LNCaP clone FGC (cell line): ENCODE measurements at places on chromosomes 3 and 15.
A peak's percentile ranks its signal among the peaks of the same experiment; 100 is the strongest.

GRCh38 chr3:184637705-184638104, 74.2 kb downstream of the MAGEF1 start:
- no peak for DNase-seq

DNA sequence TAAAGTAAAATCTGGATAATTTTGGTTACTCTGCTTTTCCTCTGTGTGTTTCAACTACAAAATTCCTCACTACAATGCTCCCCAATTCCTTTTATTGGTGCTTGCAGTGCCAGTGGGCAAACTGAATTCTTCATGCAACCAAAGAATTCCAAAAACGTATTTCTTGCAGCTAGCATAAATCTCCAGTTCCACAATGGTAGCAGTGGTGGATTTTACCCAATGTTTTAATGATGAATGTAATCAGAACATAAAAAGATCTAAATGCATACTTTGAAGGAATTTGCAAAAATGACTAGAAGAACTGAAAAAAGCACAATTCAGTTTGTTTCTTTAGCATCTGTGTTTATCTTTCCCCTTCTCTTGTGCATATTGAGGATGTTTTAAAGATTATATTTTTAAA, 359.6 kb upstream of the TPRG1 start:
- DNase-seq, result no peak

- DNase-seq, result no peak
These were observed 231.1 kb upstream of the IL12A start for GRCh38 chr3:159757341-159758060.

DNA sequence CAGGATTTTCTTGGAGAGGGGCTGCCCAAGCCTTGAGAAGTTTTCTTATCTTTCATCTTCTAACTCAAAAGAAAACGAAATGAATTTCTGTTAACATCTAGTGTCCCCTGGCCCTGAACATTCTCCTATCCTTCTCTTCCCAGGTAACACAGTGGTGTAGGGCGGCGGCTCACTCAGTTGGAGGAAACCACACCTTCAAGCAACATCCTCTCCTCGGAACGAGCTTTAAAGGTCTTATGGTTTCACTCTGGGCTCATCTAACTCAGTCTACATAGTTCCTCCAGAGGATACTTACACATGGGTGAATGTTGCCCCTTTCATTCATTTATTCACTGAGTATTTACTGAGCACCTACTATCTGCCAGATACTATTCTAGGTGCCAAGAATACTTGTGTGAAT, 31.0 kb upstream of the KLHL6 start:
- DNase-seq, result no peak

DNA sequence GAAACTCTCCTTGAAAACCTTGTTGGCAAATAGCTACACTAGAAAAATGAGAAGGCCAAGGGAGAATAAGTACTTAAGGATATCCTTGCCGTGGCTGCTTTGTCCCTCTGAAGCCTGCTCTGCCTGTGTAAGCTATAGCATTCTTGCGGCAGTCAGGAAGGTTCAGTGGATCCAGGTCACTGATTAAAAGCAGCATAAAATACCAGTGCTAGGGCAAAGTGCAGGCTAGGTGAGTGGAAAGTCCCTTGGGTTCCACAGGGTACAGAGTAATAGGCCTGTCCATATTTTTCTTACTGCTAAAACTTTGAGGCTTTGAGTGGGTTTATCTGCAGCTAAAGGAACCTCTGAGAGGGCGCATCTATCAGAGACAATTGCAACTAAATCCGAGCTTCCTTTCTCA, 10.3 kb downstream of the CXCR6 start:
- no peak for DNase-seq

DNA sequence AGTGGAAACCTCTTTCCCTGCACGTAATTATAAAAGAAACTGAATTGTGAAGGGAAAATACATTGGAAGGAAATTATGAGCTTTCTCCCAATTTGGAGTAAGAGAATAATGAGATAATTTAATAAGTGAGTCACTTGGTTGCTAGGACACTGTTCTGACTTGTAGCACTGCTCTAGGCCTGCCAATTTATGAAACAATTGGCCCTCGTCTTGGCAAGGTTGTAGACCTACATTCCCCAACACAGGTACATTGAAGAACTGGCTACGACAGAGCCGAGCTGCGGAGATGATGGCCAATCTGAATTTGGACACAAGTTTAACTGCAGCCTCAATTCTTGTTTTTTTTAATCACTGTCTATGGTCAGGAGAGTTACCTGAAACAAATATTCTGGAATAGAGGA, 674.1 kb downstream of the MECOM start:
- DNase-seq, result no peak

DNA sequence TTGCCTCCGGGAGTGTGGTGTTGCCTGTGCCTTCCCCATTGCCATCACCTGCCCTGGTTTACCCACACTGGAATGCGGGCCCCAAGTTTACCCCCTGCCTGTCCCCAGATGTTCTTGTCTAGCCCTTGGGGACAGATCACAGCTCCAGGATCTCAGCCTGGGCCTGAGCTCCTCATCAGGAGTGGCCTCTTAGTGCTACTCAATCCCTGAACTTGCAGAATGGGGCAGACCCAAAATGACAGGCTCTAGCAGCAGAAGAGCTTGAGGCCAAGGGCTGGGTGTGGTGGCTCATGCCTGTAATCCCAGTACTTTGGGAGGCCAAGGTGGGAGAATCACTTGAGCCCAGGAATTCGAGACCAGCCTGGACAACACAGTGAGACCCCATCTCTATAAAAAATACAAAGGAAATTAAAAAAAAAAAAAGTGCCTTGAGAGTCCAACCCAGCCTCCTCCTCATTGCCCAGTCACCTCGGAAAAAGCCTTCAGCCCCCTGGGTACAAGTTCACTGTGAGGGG, 3.8 kb downstream of the CHAC1 start:
- DNase-seq, result no peak

DNA sequence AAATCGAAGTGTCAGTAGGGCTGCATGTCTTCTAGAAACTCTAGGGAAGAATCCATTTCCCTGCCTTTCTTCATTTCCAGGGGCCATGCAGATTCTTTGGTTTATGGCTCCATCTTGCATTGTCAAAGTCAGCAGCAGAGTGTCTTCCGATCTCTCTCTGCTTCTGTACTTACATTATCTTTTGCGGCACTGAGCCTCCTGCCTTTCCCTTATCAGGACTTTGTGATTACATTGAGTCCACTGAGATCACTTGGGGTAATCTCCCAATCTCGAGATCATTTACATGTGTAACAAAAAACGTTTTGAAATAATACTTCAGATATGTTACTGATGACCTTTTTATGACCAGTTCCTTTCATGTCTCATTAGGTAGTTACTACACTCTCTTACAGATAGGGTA, 695.9 kb downstream of the NSUN3 start:
- no peak for DNase-seq

GRCh38 chr15:60476713-60477112, 2.2 kb downstream of the ICE2 start:
- no peak for DNase-seq

GRCh38 chr3:9552252-9552999, 1.2 kb downstream of the LHFPL4 start:
- peak; percentile 23 for DNase-seq

GRCh38 chr3:127678611-127679533, 6.1 kb downstream of the ABTB1 start:
- no peak for DNase-seq

DNA sequence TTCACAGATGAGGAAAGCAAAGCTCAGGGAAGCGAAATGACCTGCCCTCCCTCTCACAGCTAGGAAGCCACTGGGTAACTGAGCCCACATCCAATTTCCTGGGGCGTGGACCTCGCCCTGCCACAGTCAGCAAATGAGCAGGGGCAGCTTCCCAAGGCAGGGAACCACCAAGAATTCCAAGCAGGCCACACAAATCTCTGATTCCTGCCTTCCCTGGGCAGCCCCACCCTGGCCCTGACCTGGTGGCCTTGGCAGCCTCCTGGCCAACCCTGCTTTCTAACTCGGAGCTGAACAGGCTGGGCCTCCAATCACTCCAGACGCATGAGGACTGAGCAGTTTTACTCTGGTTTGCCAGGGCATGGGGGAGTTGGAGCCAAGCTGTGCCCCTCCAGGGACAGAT, 203.7 kb upstream of the TLE3 start:
- no peak for DNase-seq

GRCh38 chr3:186849374-186849975, 7.0 kb downstream of the ADIPOQ start:
- no peak for DNase-seq

- no peak for DNase-seq
These were observed 238.2 kb upstream of the C2CD4B start for GRCh38 chr15:62403164-62403809.

- DNase-seq, result no peak
These were observed 29.8 kb downstream of the CHDH start for GRCh38 chr3:53816425-53816824.

DNA sequence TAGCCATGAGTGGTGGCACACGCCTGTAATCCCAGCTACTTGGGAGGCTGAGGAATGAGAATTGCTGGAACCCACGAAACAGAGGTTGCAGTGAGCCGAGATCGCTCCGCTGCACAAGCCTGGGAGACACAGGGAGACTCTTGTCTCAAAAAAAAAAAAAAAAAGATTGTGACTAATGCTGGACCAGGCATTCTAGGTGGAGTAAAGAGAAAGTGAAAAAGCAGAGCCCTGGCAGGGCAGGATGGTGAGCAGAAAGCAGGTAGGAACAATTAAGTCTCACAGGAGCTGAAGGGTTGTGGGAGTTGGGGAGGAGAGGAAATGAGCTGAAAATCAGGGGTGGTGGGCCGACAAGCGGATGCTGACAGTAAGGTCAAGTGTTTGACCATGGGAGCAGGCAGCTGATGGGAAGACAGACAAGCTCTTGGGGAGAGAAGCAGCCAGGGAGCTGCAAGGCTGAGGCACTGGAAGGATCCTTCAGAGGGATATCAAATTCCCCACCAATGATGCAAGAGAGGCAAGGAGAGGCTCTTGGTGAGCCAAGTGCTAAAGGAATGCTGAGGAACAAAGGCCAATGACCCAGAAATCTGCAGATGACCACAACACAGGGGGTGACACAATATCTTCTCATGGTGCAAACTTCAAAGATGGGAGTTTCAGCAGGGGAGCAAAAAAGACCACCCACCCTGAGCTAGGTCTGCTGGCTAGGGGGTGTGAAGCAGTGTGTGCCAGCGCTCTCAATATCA, 251.1 kb downstream of the ULK4 start:
- DNase-seq, result no peak

GRCh38 chr3:135199137-135199536, 404.1 kb downstream of the EPHB1 start:
- DNase-seq, result no peak

GRCh38 chr3:147945968-147946519, 536.9 kb downstream of the ZIC1 start:
- DNase-seq, result peak; percentile 19

DNA sequence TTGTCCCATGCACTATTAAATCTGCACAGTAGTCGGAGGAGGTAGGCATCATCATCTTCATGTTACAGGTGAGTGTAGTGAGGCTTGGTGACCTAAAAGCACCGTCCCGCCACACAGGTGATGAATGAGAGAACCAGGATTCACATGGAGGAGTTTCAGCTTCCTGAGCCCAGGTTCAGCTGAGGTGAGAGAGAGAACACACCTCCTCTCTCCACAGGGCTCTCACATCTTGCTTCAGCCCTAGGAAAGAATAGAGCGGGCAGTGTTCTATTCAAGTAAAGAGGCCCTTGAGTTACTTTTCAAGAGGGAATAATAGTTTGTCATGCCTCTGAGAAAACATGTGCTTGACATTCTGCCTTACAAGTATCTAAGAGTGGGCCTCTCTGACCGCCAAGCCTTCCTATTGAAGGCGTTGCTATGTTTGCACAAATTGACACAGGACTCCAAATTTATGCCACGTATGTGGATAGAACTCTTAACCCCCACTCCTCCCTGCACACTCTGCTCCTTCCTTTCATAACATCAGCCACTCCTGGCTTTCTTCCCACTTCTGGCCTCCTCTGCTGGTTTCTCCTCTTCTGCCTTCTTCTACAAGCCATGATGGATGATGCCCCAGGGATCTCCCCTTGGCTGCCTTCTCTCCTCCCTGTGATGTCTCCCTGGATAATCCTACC, 138.3 kb upstream of the ABHD17C start:
- DNase-seq, result no peak

DNA sequence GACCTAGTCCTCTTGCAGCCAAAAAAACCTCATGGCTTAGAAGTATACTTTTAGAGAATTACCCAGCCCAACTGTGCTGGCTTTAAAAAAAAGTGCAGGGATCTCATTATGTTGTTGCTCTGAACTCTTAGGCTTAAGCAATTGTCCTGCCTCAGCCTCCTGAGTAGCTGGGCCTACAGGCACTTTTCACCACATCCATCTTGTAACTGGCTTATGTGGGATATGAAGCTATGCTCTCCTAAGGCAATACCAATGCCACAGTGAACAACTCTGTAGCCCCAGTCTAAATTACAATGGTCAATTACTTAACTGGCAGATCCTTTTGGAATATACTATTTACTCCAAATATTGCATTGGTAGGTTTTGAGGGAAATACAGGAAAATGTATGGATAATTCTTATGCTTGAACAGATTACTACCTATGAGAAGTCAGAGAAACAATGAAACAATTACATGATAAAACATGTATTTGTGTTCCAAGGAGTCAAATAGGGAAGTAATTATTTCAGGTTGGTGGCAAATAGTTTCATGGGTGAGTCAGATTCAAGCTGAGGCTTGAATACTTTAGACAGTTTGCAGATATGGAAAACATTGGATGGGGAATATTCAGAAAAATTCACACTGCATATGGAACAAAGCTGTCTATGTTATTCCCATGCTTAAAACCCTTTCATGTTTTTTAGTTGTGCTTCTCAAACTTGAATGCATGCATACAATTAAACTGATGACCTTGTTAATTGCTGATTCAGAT, 34.6 kb upstream of the GPR149 start:
- DNase-seq, result no peak

- DNase-seq, result no peak
These were observed 50.8 kb upstream of the PPIB start for GRCh38 chr15:64213646-64214045.

DNA sequence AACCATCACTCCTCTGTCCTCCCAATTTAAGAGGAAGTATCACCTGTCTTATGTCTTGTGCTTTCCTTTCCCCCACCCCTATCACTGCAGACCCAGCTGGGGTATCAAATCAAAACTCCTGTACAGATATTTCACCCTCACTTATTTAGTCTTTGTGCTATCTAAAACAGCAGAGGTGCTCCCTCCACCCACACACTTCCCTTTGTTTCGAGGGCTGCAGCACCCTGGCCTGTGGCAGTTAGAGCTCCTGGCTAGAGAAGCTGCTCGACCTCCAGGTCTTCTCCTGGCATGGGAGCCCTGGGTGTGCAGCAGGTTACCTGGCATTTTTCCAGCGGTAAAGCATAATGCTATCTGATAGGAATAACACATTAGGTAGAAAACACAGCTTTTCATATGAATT, 181.4 kb upstream of the BCL6 start:
- DNase-seq, result no peak

DNA sequence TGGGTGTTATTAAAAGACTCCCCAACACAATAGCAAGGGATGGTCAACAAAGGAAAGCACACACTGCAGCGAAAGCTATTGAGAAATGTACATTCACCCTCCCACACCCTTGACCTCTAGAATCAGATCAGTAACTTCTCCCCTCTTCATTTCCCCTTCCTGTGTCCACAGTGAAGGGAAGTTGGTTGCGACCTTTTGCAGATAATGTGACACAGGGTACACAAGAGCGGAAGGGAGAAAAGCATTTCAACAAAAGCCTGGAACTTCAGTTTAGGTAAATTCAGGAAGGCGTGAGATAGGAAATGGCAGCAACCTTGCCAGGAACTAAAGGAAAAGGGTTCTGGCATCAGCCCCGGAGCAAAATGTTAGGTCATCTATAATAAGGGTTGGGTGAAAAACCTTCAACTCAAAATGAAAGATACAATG, 899.8 kb downstream of the MCTP2 start:
- DNase-seq, result no peak
